Coronary artery (tissue), 2 donors: ENCODE measurements at places on chromosomes 7 and 10.

DNA sequence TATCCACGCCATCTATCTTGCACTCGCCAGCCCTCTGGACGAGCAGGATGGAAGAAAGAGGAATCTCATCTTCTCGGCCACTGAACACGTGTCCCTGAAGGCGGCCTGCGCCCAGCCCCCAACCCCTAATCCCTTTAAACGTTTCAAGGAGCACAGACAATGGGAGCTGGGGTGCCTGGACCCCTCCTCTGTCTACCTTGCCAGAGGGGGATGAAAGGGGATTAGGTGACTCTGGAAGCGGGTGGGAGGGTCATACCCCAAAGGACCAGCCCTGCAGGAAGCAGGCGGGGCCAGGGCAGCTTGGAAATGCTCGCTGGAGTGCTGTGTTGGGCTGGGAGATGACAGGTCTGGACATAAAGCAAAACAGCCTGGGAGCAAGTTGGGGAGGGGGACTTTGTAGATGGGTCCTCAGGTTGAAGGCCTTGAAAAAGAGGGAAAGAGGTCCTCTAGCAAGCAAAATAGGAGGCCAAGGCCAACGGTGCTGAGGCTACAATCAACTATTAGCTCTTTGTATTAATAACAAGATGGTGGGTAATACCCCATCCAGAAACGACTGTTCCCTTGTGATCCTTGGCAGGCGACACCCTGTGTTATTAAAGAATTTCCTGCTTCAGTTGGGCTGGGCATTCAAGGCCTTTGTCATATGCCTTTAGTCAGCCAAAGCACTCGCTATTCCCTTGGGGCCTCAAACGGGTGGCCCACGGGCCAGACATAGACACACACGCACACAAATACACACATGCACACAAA, 126.5 kb upstream of the UNC5B start:
- peak; percentile 59 for DNase-seq

DNA sequence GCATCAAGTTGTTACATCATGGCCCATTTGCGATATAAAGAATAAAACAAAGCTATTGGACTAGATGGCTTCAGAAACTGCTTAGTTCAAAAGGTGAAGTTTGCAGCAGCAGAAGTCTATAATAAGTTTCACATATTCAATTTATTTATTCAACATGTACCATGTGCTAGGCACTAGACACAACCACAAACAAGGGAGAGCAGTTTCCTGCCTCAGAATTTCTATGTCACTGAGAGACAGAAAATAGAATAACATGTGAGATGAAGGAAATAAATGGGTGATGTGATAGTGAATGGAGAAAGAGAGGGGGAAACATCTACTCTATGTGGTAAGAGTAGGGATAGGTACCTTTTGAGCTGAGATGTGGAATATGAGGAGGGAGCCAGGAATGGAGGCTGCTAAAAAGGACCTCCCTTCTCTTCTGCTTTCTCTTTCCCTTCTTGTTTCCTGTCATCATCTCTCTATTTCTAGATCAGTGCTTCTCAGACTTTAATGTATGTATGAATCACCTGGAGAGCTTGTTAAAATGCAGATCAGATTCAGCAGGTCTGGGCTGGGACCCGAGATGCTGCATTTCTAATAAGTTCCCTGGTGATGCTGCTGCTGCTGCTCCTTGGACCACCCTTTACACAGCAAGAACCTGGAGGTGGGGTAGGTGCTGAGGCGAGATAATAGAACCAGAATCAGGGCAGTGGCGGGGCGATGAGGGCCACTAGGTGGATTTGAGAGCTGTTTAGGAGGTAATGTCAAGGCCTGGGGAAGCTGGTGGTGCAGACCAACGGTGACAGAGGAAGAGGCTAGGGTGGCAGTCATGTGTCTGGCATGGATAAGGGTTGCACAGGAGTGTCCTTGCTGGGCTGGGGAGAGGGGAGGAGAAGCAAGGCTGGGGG, 13.7 kb upstream of the INMT start:
- DNase-seq = no peak

GRCh38 chr10:29386342-29386999, 97.6 kb downstream of the LYZL1 start:
- no peak for DNase-seq

GRCh38 chr10:12333380-12334185, 15.8 kb upstream of the CAMK1D start:
- DNase-seq = peak; percentile 94

DNA sequence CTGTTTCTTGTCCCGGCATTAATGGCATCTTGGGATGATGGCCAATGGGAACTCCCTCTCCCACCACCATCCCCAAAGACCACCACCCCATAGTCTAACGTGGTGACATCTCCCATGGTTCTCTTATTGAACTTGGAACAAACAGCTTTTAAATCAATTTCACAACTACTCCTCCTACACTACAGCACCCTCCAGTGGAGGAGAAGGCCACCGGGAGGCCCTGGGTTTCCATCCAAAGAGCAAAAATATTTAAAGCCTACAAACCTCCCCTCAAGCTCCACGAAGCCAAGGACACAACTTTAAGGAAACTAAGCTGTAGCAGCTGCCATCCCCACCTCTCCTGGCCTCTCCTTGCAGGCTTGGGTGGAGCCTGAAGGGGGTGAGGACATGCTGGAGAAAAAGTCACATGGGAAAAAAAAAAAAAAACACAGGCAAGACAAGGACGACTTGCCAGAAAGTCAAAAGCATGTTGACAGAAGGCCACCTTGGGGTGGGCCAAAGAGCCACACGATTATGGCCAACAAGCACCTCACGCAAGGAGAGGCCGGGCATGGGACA, 94.0 kb upstream of the LANCL2 start:
- no peak for DNase-seq

DNA sequence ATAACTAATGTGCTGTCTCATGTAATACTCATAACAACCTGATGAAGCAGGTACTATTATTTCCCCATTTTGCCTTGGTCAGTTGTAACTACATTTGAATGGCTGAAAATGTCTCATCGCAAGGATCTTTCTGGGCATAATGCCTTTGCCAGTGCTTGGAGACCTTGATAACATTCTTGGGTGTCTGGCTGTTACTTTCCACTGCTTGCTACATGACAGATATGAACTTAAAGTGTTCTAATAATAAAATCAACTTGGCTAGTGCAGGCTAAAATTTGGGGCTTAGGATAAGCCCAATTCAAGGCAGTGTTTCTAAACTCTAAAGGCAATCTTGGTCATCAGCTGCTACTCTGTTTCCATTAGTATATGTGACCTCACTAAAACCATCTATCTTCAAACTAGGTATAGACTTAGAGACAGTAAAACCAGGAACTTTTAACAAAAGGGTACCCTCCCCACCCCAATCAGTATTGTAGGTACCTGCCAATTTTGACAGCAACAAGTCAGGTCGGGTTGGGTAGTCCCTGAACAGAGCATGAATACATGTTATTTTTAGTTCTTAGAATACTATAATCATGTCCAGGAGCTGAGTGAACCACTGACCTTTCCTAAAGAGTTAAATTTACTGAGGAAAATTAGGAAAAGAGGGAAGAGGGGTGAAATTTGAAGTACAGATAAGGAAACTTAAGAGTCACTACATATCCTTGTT, 68.2 kb upstream of the AHR start:
- DNase-seq = no peak

DNA sequence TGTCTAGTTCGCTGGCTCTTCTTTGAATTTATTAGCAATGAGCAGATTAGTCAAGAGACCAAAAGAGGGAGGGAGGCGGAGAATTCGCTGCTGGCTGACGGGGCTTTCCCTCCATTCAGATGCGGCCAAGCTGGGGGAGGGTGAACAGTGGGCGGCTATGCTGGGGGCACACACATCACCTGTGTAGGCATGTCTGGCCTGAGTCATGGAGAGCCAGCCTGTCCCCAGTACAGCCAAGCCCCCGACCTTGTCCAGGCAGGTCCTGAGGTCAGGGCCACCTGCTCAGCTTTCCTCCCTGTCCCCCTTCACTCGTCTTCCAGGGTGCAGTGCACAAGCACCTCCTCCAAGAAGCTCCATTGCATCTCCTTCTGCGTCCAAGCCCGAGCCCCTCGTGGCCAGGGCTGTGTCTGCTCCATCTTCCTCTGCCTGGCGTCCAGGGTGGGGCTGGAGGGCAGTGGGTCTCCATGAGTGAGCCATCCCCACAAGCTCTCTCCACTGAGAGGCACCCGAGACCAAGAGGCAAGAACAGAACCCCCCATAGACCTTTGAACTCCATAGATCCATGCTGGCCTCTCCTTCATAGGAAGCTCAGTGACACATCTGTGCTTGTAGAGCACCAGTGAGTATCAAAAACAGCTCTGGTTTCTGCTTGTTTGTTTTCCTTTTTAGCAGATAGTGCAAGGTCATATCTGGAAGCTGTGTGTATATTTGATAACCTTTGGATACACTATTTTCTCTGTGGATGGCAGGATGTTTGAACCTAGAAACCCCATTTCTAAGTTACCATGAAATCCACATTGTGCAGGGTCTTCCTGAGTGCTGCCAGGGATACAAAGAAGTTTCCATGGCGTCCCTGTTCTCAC, 1.9 kb upstream of the DEPP1 start:
- no peak for DNase-seq

DNA sequence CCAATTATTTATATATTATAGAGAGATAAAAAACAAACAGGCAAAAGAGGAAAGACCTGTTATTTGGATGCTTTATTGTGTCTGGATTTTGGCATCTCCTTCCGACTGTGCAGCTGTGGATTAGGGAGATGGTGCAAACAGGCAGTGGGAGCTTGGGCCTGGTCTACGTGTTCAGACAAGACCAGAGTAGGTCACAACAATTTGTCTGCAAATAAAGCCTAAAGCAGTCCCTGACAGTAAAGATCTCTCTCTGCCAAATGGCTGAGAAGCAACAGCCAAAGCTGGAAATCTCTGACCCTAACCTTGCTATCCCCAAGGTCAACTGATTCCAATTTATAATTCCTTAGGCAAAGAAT, 82.0 kb downstream of the ABLIM1 start:
- DNase-seq = no peak

DNA sequence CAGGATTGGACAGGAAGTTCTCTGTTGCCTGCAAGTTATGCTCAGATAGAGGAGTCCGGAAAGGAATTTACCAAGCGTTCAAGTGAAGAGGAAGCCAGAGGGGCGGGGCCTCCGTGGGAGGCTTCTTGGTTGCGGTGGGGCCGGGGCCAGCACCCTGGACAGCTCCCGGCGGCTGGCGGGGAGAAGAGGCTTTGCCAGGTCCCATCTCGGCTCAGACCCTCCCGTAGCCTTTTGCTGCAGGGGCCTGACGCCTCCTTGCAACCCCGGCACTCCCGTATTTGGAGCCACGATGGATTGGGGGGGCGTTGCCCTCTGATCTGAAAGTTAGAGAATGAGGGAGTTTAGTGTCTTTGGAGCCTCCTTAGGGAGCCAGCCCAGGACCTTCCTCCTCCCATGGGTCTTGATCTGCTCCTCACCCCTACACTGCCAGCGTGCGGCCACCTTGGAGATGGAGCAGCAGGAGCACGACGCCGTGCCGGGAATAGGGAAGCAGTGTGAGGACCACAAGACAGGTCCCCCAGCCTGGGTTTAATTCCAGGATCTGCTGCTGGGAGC, 3.1 kb upstream of the SLC18A3 start:
- peak; percentile 45 for DNase-seq

GRCh38 chr7:25967278-25968204, 184.5 kb upstream of the NFE2L3 start:
- DNase-seq = no peak

GRCh38 chr7:50608196-50608906, 43.1 kb upstream of the DDC start:
- no peak for DNase-seq

GRCh38 chr10:4234661-4235060, 449.7 kb upstream of the KLF6 start:
- DNase-seq = no peak
